ENCODE measurements at places on chromosomes 3 and 15. TPM values are rescaled to one million over a fixed set of nuclear protein-coding genes. Genes with fewer than 3 reads are reported as not detected.

DNA sequence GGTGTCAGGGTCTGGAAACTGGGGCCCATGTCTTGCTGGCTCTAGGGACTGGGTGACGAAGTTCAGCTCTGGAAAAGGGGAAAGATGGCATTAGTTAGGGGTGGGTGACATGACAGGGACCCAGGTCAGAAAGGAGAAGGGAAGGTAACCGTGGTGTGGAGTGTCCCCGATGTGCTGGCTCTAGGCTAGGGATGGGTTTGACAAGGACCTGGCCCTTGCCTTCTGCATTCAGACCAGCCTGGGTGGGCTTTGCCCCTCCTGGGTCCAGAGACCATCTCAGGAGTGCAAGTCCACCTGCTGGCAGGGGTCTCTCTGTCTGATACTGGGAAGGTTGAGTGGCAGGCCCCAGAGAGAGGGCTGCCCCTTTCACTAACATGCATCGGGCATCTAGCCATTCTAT lies 28.7 kb upstream of the ATP2B2 start:
- no peak for DNase-seq

GRCh38 chr15:40796512-40796911 lies 10.4 kb upstream of the ZFYVE19 start:
- no peak for DNase-seq

- DNase-seq = peak; percentile 72
These were observed 19.5 kb downstream of the TKT start for GRCh38 chr3:53236112-53236841.

Gene MAPK6
- 197 TPM for total RNA-seq

Gene TMC3
- not detected for total RNA-seq

Gene PHLDB2
- total RNA-seq = 45.5 TPM

- no peak for DNase-seq
These were observed 35.2 kb downstream of the PYGO1 start for GRCh38 chr15:55552926-55553325.

DNA sequence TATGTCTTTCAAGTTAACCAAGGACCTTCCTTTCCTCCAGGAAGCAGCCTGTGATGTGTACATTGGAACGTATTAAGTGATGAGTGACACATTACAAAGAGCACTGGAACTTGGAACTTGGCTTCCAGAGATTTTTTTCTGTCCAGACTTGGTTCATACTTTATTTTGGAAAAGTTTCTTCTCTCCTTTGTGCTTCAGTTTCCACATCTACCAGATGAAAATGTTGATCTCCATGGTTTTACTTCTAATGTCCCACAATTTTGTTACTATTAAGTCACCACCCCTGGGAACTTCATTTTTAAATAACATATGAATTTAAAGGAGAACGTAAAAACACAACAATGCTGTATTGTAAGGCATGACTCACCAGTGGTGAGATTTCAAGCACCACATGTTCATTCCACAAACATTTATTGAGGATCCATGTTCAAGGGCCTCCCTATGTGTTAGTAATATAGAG lies 290.7 kb upstream of the LMCD1 start:
- peak; percentile 87 for DNase-seq

DNA sequence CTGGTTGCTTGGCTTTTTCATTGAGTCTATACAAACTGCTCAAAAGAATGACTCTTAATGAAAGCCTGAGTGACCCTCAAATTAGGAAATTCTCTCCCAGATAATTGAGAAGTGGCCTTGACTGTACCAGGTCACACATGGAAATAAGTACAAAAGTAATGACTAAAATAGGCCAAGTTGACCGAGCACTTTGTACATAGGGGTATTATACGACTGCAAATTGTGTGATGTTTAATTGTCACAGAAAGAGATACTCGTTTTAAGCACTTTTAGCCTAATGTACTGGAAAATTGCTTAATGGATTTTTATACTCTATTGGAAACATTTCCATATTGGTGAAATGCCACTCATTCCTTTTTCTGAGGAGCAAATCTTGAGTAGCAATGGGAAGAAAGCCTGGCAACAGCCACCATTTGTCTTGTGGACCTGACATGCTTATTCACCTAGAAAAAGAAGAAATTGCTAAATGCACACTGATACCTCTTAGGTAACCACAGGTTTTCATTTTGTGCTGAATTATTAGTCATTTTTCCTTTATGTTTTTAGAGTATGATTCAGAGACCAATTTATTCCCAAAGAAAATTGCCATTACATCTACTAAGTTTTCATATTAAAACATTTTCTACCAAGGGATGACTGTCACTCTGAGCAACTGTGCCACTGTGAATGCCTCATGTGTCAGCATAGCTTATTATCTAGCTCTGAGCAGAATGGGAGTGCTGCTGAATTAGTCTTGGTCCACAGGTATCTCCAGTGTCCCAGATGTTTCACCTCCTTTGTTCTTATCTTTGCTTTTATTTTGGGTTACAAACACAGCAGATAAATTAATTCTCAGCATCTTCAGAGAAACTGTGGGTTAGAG lies 8.9 kb upstream of the PXK start:
- DNase-seq = peak; percentile 38

Gene NOP10
- total RNA-seq = 168 TPM

DNA sequence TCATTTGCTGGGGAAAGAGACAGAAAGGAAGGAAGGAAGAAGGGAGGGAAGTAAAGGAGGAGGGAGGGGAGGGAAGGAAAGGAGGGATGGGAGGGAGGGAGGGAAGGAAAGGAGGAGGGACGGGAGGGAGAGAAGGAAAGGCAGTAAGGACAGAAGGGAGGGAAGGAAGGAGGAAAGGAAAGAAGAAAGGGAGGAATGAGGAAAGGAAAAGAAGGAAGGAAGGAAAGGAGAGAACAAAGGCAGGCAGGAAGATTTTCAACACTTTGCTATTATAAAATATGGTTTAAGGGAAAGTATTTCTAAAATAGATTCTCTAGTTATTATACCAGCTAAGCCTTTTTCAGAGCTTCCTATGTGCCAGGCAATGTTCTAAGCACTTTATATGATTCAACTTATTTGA lies 278.0 kb upstream of the LYSMD4 start:
- DNase-seq = no peak

DNA sequence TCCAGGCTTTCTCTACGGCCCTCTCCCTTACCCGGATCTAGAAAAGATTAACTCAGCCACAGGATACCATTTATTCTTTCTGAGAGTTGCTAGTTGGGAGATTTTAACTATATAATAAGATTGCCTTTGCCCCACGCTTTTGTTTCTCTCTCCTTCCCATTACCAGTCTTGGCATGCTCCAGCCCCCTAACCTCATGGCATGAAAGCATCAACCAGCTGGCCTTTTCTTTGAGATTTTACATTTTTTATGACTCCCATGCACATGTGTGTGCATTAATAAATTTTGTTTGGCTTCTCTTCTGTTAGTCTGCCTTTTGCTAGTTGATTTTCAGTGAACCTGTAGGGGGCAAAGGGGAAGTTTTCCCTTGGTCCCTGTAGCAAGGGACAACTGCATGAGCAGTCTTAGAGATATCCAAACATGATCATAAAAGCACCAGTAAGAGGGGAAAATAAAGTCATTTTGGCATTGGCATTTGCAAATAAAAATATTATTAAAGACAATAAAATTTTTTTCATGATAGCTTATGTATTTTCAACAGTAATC lies 73.6 kb downstream of the OXSM start:
- DNase-seq = no peak

Data from bronchial epithelial cell (primary cell).